Hepatocyte (in vitro differentiated cells): ENCODE measurements at places on chromosomes 12 and 14. TPM values are rescaled to one million over a fixed set of nuclear protein-coding genes. Genes with fewer than 3 reads are reported as not detected.

DNA sequence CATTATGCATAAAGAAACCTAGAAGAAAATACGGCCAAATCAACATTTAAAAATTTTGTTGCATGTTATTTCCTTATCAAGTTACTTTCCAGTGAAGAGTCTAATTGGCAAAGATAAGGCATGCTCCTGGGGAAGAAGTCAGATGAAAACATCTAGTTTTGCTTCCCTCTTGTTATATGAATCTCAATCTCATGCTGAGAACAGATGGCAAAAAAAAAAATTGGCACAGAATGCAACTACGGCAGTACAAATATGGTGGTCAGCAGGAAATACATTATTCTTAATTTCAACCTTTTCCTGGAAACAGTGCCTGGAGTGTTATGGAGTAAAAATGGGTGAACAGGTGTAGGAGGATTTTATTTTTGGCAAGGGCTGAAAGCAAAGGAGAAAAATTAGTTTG lies 32.8 kb downstream of the HECTD4 start:
- no peaks in the 10 kb centered on the region for H3K27me3 ChIP-seq
- DNase-seq: no peak
- no peaks in the 10 kb centered on the region for H3K36me3 ChIP-seq

- H3K27ac ChIP-seq: peak overlapping the region; percentile 80
- H3K4me3 ChIP-seq: no peak overlapping the region
- H3K36me3 ChIP-seq: no peaks in the 10 kb centered on the region
These were observed 62.3 kb downstream of the FOS start for GRCh38 chr14:75340921-75341320.

DNA sequence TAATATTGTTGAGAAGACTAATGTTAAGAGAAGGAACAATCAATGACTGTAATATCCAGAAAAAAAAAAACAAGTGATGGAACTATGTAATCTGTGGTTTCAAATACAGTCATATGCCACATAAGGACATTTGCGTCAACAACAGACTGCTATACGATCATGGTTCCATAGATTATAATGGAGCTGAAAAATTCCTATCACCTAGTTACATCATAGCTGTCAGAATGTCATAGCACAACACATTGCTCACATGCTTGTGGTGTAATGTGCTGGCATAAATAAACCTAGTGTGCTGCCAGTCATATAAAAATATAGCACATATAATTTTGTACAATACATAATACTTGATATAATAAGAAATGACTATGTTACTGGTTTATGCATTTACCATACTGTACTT lies 653.5 kb downstream of the TRHDE start:
- H3K27me3 ChIP-seq: no peaks in the 10 kb centered on the region
- no peaks in the 10 kb centered on the region for H3K4me1 ChIP-seq
- no peak overlapping the region for H3K4me3 ChIP-seq
- no peak for DNase-seq
- H3K36me3 ChIP-seq: no peaks in the 10 kb centered on the region

MIP gene
- total RNA-seq: 0.08 TPM in 1 of 2 replicates, not detected in the other

EXOC3L4 gene
- total RNA-seq: 12.4 and 35.3 TPM in 2 replicates

PHLDA1 gene
- total RNA-seq: 47.9 and 50.8 TPM in 2 replicates

RASSF8 gene
- total RNA-seq: 46.2 and 46.9 TPM in 2 replicates
